Tibial nerve (tissue), 4 donors: ENCODE measurements at places on chromosomes 6 and 20.

GRCh38 chr20:34564833-34565232 is 6.3 kb downstream of the MAP1LC3A start:
- no peak for DNase-seq

DNA sequence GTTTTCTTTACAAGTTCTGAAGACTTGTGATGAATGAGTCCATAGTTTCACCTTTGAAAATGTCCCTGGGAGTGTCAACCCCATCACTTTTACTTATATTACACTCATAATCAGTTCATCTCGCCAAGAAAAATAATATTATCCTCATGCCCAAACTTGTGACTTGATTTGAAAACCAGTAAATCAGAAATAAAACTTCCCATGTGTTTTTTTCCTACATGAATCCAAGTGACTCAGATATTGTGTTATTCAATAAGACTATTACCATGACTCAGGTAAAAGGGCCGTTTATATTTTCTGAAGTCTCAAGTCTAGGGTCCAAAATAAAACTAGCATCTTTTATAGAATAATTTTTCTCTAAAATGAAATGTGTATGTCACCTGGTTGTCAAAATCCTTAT is 15.8 kb upstream of the CYP24A1 start:
- no peak for DNase-seq

- no peak for DNase-seq
Observed at GRCh38 chr6:28673417-28673786, 147.7 kb downstream of the GPX5 start.

DNA sequence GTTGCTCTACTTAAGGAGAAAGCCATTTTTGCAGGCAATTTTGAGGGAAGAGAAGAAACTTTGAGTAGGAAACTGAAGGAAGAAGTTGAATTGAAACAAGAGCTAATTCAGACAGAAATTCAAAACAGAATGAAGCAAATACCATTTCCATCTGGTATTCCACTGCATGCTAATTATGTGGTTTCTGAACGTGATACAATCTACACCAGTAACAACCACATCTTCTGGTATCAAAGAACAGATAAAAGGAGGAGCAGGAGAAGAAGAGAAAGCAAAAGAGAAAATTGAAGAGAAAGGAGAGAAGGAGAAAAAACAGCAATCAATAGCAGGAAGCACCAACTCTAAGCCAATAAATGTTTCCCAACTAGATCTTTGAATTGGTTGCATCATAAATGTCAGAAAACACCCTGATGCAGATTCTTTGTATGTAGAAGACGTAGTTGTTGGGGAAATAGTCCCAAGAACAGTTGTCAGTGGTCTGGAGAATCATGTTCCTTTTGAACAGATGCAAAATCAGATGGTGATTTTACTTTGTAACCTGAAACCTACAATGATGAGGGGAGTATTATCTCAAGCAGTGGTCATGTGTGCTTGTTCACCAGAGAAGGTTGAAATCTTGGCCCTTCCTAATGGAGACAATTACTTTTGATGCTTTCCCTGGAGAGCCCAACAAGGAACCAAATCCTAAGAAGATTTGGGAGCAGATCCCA is 132.4 kb downstream of the MACROD2 start:
- no peak for DNase-seq

DNA sequence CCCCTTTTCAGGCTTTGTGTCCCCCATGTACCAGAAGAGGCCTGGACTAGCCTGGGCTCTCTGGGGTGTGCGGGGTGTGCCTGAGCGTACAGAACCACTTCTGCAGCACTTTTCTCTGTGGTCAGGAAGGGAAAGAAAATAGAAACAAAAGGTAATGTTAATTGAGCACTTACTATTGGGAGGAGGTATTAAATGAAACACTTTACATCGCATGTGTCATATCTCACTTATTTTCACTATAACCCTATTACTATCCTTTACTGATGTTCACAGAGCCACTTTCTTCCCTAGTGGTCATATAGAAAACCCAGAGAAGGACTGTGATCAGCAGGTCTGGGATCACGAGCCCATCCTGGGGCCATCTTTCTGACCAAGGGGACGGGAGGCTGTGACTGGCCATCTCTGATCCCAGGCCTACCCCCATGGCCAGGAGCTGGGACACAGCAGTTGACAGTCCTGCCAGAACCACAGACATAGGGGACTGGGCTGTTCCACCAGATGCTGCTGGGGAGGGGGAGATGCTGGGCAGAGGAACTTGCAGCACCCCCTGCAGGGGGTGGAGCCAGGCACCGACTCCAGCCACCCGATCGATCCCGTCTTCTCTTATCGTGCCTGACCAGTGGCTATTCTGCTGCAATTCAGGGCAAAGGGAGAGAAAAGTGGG is 107.6 kb downstream of the VEGFA start:
- no peak for DNase-seq

GRCh38 chr6:41914869-41915530 is 5.9 kb downstream of the MED20 start:
- DNase-seq: no peak

DNA sequence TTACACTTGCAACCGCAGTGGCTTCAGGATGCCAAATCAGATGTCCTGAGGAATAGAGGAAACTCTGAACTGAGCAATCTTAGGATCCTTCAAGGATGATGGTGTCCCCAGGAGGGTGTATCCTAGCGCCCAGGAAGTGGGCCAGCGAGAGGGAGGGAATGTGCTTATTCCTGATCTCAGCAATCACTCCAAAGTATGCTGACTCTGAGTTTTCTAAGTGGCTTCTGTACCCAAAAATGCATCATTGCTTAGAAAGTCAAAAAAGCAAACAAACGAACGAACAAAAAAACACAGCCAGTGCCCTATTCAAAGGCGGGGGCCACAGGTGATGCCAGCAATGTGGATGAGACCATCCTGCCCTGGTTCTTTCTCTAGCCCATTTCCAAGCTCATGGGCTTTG is 230.6 kb downstream of the NRN1 start:
- DNase-seq: no peak

- DNase-seq: no peak
Observed at GRCh38 chr6:21601932-21602390, 8.4 kb downstream of the SOX4 start.

- no peak for DNase-seq
Observed at GRCh38 chr20:438571-439469, 23.5 kb downstream of the TBC1D20 start.

DNA sequence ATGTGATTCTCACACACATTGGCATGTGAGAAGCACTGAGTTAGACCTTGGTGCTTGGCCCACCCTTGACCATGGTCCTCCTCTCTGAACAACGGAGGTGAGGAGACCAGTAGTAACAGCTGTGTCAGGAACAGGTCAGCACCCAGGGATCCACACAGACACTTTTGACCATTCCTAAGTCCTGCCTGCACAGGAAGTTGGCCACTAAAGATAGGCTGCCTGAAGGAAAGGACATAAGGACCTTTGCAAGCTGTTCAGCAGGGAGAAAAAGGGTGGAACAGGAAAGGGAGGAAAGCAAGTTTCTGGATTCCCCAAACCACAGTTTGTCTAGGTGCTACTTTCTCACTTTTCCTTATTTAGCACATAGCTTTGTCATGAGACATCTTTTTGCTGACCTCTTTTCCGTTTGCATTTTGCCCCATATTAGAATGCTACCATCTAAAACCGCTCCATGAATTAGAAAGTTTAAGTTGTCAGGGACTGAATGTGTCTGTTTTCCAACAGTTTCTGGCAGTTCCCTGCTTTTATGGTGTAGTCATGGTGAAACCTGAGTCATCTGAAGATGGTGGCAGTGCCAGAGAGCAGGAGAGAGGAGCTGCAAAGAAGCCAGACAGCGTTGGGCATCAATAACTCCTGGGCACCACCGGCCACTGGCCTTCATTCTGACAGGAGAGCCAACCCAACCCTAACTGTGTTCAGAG is 1.1 kb upstream of the CD109 start:
- no peak for DNase-seq

- DNase-seq: no peak
Observed at GRCh38 chr6:64266351-64266821, 630.8 kb downstream of the PHF3 start.

DNA sequence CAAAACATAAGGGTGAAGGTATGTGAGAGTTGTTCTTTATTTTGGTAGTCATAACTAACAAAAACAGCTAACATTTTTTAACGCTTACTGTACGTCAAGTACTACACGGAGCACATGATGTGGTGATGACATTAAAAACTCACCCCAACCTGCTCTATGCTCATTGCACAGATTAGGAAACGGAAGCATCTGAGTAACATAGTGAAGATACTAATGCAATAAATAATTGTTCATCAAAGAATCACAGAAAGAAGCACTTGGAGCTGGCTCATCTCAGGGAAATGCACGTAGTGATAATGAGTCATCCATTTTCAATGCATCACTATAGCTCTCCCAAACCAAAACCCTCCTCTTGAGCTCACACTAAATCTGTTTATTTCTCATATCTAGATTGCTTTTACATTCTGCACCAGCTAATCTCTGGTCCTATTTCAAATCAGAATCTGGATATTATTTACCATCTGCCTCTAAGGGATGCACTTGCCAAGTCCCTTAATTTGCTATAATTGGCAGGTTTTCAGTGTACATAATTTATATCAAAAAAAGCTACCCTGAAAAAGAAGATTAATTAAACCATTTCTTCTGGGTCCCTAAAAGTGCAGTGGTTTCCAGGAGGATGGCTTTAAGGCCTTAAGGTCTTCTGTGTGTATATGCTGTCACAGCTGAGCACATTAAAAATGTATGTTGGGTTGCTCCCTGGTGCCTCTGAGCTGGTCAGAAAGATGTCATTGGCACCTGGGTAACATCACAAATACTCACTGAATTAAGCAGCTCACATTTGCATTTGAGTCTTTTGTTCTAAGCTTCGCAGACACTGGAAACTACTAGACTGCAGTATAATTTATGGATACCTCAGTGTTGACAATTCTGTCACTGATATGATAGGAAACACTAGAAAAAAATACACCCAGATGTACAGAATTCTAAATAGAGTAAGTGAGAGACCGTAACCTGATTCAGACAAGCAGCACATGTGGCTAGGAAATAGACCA is 677.4 kb upstream of the CITED2 start:
- DNase-seq: no peak

DNA sequence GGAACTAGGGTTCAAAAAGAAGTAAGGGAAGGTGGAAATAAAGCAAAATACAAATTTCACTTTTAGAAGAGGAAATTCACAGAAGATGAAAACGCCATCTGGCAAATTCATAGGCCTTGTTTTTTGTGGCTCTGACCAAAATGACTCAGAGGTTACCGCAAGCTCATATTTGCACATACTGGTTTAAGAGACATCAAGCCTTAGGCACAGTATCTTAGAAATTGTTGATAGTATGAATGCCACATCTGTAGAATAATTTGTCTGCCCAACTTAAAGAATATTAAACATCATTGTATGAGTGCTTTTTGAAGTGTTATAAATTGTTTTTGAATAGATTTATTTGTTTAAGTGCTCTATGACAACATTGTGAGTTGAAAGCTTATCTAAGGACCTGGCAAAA is 10.6 kb downstream of the TAAR1 start:
- no peak for DNase-seq

DNA sequence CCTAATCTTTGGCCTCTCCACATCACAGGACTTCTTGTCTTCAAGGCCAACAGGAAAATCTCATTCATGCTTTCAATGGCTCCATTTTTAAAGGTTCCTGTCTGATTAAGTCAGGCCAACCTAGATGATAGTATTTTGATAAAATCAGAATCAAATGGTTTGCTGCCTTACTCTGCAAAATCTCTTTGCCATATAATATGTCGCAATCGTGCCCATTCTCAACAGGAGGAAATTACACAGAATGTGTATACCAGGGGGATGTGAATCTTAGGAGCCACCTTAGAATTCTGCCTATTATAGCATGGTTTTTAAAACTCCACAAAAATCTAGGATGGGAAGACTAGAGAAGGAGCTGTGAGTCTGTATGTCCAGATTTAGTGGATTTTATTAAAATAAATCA is 612.9 kb upstream of the MAN1A1 start:
- DNase-seq: no peak

GRCh38 chr20:24503352-24503931 is 34.0 kb downstream of the SYNDIG1 start:
- no peak for DNase-seq

DNA sequence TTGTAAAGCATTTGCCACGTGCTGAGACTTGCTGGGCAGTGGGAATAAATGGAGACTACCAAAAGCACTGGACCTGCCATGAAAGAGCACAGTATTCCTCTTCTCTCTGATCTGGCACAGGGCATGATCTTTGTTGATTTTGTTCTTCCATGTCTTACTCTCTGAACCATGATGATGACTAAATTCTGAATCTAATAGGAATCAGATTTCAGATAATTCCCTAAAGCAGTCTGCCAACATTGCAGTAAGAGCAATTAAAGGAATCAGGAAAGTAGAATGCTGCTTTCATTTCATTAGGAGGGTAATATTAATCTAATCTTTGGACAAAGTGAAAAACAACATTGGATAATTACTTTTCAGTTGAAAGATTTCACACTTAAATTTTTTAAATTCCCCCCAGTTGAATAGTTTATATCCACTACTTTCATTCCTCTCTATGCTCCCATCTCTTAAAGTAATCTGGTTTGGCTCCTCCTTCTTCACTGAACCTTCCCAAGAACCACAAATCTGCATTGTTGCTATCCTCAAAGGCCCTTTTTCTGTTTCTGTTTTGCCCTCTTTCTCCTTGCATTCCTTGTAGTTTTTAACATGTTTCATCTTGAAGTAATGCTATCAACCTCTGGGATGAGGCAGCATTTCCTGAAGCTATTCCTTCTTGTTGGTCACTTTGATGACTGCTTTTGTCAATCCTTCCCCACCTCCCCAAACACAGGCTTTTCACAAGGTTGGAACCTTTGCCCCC is 243.2 kb upstream of the TENT5A start:
- DNase-seq: no peak

DNA sequence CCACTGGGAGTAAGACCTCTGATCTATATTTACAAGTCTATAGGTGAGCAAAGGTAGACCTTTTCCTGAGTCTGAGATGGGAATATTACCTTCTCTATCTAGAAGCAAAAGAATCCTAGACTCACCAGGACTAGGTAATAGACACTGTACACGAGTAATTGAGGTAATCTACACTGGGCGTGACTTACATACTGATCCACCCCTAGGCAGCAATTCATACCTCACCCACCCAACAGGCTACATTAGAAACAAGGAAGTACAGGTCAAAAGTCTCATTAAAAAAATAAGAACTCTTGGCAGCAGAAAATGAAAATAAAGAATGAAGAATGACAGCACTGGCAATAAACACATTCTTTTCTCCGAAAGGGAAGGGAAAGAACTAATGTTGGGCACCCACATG is 7.6 kb downstream of the CSNK2A1 start:
- no peak for DNase-seq

DNA sequence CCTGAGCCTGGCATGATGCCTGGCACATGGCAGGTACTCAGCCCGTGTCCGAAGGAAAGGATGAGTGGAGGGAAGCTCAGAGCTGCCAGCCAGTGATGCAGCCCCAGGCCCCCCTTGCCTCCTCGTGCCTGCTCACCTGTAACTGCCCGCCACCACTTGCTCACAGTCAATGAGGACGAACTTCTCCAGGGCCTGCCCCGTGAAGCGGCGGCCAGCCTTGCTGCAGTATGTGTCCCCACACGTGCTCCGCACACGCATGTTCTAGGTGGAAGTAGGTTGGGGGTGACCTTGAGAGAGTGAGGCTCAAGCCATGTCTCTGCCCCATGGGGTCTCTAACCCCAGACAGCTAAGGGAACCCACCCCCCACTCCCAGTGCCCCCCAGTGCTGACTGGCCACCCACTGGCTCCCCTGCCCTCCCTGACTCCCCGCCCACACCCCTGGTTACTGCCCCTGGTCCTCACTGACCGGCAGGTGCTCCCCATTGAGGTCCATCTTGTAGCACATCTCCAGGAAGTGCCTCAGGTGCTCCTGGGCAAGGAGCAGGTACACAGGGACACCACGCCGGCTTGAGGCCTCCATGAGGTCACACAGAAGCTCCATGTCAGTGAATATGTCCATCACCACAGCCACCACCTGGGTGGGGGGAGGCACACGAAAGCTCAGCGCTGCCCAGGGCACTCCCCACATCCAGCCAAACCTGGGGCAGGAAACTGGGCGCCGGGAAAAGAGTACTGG is 3.7 kb downstream of the FAM83C start:
- DNase-seq: no peak
